CD4-positive, alpha-beta T cell treated with Interleukin-1 beta for 1 hour (primary cell): ENCODE measurements at places on chromosomes 1 and 21.

- peak; percentile 46 for DNase-seq
Observed at GRCh38 chr1:21651214-21652042, 17.7 kb downstream of the RAP1GAP start.

DNA sequence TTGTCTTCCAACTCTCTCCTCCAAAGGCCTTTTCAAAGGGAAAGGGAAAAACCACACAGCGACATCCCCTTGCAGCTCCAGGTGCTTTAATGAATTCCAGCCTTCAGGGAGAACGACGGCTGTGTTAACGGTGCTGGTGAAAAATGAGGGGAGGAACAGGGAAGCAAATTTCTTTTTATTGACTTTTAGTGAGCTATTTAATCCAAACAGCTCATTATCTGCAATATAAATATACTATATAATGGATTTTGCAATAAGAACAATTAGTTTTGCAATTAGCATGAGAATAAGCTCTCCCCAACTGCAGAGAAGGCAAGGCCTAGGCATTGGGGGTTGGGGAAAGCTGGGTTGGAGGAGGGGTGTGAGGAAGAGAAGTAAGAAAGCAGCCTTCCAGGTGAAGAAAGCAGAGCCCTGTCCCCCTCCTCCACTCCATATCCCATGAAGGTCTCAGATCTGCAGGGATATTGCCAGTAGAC, 159.0 kb upstream of the ZC3H12A start:
- DNase-seq: no peak

GRCh38 chr1:229440851-229441537, 7.1 kb upstream of the ACTA1 start:
- no peak for DNase-seq

- no peak for DNase-seq
Observed at GRCh38 chr1:8903908-8904650, 25.6 kb upstream of the ENO1 start.

GRCh38 chr1:160056648-160057169, 13.3 kb downstream of the KCNJ10 start:
- no peak for DNase-seq
